T-helper 1 cell (primary cell): ENCODE measurements at places on chromosomes 3 and 15.
A peak's percentile ranks its signal among the peaks of the same experiment; 100 is the strongest.

DNA sequence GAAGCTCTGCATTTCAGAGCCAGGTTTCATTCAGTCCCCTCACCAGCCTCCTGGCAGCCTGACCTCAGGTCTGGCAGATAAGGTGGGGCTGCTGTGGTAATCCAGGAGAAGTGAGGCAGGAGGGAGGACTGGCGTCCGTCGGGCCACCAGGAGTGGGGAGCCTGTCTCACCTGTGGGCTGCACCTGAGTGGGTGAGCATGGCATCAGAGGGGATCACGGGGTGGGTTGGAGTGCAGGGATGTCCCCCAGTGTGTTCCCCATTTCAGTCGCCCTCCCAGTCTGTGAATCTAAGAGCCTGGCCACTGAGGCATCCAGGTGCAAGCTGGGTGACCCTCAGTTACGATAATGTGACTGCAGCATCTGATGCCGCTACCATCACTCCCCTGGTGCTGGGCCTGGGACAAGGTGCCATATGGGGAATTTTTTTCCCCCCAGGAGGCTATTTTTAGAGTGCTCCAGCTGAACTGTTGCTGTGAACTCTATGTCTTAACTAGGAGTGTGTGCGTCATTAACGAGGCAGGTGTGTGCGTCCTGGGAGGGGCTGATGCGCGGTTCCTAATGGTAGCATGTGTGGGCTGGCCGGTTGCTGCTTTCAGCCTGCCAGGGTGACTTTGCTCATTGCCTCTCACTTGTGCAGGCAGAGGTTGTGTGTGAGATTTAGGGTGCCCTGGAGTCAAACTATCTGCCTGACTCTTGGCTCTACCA lies 165.2 kb downstream of the SLCO3A1 start:
- DNase-seq: no peak

DNA sequence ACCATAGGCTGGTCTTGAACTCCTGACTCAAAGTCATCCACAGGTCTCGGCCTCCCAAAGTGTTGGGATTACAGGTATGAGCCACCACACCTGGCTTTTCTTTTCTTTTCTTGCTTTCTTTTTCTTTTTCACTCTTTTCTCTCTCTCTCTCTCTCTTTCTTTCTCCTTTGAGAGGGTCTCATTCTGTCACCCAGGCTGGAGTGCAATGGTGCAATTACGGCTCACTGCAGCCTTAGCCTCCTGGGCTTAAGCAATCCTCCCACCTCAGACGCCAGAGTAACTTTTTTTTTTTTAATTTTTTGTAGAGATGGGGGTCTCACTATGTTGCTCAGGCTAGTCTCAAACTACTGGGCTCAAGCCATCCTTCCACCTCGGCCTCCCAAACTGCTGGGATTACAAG lies 133.1 kb upstream of the UBE2E1 start:
- DNase-seq: no peak

DNA sequence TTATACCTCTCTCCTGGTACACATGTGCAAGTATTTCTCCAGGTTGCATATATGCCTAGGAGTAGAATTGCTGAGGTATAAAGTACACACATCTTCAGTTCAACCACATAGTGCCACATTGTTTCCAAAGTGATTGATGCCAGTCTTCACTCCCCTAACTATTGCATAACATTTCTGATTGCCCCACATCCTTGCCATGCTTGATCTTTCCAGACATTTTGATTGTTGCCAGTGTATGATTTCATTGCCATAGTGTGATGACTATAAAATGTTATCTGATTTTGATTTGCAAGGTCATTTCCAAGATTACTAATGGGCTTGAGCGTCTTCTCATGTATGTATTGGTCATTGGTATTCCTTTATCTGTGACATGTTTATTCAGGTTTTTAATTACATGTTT lies 61.1 kb upstream of the MLF1 start:
- DNase-seq: no peak

GRCh38 chr3:94092086-94092485 lies 29.2 kb downstream of the NSUN3 start:
- no peak for DNase-seq

DNA sequence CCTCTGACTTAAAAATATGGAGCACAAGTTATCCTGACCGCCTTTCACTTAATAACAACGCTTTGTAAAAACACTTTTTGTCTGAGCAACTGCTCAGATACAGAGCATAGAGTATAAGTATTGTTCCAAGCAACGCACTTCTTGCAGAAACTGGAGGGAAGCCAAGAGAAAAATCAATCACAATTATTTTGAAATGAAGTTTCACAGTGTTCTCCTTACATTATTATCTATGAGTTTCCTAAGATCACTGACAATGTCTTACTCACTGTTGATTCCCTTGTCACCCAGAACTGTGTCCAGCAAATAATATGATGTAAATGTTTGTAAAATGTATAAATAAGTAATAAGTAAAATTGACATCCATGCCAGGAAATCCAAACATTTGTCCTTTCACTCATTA lies 184.6 kb upstream of the GPR149 start:
- no peak for DNase-seq

GRCh38 chr3:61667814-61668213 lies 106.4 kb downstream of the PTPRG start:
- DNase-seq: no peak

- DNase-seq: no peak
Observed at GRCh38 chr3:147616998-147617619, 207.9 kb downstream of the ZIC1 start.

- DNase-seq: no peak
Observed at GRCh38 chr15:65571971-65572370, 39.0 kb downstream of the INTS14 start.

- DNase-seq: no peak
Observed at GRCh38 chr3:194031349-194031748, 104.6 kb upstream of the HES1 start.

DNA sequence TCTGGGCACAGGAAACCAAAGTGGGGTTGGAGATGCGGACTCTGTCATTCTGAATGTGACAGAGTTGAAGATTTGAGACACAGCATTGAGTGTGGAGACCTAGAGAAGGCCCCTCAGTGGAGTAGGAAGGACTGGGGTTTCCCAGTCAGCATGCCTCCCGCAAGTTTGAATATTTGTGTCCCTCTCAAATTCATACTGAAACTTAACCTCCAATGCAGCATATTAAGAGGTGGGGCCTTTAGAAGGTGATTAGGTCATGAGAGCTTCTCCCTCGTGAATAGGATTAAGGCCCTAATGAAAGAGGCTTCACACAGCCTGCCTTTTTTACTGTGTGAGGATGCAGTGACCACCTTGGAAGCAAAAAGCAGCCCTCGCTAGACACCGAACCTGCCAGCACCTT lies 8.0 kb downstream of the HDDC3 start:
- DNase-seq: no peak

DNA sequence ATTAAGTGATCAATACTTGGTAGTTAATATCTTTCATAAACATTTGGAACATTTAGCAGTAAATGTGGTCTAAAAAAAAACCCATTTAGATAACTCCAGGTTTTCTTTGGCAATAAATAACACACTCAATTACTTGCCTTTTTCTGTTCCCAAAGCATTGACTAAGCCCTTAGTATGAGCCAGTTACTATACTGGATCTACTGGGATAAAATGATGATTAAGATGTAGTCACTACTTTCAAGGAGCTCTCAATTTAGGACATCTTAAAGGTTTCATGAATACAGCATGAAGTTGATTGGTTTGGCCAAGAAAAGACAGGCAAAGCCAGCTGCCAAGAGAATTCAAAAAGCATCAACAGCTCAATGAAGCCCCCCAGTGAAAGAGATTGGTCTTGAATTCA lies 250.9 kb downstream of the EPHA3 start:
- DNase-seq: no peak

DNA sequence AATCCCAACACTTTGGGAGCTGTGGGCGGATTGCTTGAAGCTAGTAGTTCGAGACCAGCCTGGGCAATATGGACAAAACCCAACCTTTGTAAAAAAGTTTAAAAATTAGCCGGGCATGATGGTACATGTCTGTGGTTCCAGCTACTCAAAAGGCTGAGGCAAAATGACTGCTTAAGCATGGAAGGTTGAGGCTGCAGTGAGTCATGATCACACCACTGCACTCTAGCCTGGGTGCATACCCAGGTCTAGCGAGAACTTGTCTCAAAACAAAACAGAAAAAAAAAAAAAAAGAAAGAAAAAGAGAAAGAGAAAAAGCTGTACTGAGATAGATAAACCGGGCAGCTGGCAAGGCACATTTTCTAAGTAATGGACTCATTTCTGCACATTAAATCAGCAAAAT lies 10.6 kb downstream of the ARPP19 start:
- DNase-seq: no peak

- no peak for DNase-seq
Observed at GRCh38 chr15:68986322-68986721, 28.2 kb upstream of the NOX5 start.

DNA sequence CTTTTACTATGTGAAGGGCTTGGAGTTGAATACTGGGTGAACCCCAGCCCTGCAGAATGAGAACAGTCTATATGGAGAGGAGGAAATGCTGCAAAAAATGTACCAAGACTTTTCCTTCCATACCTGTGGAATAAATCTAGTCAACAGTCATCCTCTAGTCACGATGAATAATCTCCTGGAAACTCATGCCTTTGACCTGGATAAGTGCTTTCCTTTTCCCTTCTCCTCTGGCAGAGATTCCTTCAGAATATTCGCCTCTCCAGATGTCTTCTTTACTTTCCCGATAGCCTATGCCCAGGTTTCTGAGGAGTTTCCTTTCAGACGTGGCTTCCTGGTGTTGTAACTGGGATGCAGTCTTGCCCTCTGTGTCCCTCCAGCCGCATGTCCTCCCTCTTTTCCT lies 28.1 kb downstream of the CCNL1 start:
- DNase-seq: no peak

- DNase-seq: peak; percentile 27
Observed at GRCh38 chr3:146189519-146190173, 28.7 kb upstream of the PLOD2 start.

DNA sequence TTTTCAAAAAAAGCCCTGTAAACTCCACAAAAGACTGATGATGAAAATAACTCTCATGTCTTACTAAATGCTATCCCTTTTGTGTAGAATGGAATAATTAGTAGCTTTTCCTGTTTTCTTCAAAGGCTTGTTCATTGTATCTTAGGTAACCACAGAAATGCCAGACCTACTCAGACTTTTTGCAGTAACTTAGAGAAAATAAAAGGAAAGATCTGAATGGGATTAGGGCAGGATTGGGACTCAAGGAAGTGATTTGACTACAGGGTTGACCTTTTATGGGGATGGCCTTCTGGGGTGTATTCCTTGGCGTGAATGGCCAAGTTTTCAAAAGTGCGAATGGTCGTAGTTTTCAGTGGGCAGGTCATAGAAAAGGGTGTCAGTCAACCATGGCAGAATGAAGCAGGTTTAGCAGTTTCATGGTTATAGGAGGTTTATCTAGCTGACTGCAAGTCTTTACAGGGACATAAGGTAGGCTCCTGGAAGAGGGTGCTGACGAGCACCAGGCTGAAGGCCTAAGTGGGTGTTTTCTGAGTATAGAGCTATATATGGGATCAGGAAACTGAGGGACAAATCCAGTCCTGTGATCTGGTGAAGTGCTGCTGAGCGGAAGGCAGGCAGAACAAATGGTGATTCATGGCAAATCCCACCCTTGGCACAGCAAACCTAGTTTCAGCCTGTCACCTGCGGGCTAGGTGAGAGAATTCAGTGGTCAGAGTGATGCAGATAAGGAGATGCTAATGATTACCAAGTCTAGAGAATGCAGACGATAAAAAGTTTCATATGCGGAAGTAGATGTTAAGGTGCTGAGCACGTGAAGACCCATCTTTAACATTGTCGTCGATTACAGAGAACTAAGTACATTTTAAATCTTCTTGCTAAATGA lies 46.4 kb downstream of the IL1RAP start:
- no peak for DNase-seq

DNA sequence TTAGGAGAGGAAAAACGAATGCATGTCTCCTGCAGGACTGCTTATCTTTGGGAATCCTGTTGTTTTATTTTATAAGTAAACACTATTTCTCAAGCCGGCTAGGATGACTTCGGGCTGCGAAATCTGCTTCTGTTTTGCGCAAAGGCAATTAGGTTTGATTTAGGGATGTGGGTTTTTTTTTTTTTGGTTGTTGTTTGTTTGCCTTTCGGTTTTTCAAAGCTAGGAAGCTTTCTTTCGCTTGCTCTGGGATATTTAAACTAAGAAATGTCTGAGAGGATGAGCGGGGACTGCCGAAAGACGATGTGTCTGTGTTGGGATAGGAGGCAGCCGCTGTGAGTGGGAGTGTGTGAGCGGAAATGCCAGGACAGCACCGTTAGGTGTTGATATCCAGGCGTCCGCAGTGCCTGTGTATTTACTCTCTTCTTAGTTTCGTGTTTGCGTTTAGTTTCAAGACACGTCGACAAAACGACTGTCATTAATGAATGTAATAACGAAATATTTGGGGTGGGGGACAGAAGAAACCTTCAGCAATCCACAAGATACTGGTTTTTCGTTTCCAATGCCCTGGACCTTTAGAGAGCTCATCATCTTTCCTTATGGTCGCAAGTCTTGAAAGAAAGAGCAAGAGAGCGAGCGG lies 604 bp downstream of the ISL2 start:
- no peak for DNase-seq

GRCh38 chr3:45878124-45878523 lies 8.2 kb upstream of the CCR9 start:
- DNase-seq: no peak

GRCh38 chr15:60251300-60252070 lies 146.3 kb downstream of the ANXA2 start:
- DNase-seq: no peak

- DNase-seq: no peak
Observed at GRCh38 chr3:132292042-132292441, 25.2 kb upstream of the ACP3 start.

DNA sequence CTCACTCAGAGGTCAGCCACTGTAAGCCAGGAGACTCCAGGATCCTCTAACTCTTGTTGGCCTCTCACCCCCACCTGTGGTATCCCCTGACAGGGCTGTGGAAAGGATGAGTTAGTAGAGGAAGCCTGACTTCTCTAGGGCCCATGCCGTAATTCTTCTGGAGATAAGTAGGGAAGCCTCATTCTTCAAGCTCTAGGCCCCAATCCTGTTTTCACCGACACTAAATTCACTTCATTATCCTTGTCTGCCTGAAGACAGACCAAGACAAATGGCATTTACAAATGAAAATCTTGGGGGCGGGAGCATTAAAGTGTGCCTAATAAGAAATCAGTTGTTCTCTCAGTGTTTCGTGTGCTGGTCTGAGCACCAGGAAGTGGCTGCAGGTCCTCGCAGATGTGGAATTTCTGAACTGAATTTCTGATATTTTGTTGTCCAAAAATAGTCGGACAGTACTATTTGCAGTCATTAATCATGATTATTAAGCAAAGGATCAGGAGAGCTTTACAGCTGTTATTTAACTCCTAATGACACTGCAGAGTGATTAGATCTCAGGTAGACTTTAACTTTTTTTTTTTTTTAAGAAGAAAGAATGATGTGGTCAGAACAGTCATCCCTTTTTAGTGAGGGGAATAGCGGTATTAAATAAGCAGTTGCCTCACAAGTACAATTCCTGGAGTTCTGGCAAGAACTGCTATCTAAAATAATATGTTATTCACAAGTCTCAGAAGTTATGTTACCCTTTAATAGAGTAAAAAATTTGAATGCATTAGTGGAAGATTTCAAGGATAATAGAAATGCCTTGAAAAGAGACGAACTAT lies 58.4 kb downstream of the RBMS3 start:
- no peak for DNase-seq
